ENCODE measurements at places on chromosomes 13 and 19.

DNA sequence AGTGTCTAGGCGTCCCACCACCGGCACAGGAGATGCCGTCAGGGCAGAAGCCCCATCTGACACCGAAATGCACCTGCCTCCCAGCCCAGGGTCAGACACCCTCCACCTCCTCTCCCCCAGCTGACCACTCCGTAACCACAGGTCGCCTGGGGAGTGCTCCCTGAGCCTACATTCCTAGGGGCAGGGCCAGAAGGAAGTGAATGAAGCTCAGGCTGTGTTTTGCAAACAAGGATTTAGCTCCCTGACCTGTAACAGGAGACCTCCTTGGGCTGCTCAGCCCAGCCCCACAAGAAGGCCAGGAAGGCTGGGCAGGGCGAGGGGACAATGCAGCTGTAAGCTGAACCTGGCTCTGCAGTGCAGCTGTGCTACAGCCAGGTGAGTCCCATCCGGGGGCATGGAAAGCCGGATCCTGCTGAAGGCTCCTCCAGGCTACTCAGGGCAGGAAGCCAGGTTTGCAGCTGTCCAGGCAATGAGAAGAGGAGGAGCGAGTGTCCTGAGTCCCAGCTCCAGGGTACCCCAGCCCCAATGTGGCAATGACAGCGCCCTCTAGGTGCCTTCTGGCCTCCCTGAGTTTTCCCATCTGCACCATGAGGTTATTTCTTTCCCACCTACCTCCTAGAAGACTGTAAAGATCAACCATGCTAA lies 42.1 kb downstream of the RHPN2 start:
- no peak for DNase-seq

- no peak for DNase-seq
These were observed 13.2 kb upstream of the CREB3L3 start for GRCh38 chr19:4140237-4140711.

GRCh38 chr13:32164622-32165268 lies 133.2 kb downstream of the FRY start:
- DNase-seq, result no peak

DNA sequence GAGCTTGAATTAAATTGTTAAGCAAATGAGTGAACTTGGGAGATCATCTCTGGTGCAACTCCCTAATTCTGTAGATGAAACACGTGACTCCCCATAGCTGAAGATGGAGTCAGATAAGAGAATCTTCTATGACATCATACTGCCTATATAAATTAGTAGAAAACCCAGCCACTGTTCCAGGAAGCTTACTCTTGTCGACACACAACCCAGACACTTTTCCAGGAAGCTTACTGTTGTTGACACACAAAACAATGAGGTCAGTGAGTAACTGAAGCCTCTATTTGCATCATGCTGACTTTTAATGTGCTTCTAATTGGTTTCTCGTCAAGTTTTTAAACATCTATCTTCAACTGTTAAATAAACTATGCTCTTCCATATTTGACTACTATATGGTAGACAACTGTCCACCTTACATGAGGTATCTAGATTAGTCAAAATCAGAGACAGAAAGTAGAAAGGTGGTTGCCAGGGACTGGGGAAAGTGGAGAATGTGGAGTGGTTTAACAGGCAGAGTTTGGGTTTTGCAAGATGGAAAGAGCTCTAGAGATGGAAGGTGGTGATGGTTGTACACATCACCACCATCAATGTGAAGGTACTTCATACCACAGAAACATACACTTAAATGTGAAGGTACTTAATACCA lies 168.2 kb downstream of the FGF14 start:
- no peak for DNase-seq

DNA sequence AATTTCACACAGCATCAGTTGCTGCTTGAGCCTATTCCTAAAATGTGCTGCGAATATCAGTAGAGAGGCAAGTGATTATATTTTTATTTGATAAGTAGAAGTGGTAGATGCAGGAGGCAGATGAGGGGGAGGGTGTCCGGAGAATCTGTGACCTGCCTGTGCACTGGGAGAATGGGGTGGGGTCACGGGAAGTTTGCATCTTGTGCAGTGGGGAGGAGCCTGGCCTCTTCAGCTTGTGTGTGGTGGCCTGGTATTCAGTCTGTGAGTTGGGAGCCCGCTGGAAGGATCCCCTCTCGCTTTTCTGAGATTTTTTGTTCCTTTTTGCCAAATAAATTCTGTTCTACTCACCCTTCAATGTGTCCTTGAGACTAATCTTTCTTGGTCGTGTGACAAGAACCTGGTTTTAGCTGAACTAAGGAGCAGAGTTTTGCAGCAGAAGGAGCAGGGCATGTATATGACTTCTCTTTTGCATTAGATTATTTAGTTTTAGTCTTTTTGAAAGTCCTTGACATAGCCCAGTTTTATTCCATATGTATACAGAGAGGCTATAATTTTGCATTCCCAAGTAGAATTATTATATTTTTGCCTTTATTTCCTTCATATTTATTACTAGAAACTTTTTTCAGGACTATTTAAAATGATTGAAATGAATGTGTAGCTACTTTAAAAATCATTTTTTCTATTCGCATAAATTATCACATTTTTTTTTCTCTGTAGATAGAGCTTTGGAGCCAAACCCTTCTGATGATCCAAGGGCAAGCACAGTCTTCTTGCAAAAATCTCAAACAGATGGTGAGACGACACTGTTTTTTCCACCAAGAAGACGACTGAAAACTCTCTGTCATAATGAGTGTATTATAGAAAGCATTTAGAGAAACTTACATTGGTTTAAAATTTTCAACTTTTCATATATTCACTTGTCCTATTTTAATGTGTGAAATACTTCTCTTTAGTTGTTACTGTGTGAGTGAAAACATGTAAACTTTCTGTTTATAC lies 1257.2 kb downstream of the UQCRFS1 start:
- DNase-seq, result no peak

- DNase-seq, result no peak
These were observed 606 bp upstream of the STXBP2 start for GRCh38 chr19:7636317-7636690.

DNA sequence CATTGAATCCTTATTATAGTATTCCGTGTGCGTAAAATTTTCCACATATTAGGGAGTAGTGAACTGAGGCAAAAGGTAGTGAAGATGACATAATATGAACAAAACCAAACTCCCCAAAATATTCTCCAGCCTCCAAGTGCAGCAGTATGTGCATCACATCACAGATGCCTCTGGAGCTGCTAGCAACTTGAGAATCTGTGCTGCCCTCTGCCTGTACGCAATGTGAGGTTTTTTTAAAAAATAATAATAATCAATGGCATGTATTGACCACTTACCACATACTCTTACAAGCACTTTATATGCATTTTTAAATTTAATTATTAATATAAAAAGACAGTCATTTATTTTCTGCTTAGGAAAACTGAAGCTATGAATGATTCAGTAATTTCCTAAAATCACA lies 583.0 kb upstream of the SPRY2 start:
- DNase-seq, result no peak

GRCh38 chr19:1598777-1599459 lies 6.3 kb upstream of the MBD3 start:
- no peak for DNase-seq

DNA sequence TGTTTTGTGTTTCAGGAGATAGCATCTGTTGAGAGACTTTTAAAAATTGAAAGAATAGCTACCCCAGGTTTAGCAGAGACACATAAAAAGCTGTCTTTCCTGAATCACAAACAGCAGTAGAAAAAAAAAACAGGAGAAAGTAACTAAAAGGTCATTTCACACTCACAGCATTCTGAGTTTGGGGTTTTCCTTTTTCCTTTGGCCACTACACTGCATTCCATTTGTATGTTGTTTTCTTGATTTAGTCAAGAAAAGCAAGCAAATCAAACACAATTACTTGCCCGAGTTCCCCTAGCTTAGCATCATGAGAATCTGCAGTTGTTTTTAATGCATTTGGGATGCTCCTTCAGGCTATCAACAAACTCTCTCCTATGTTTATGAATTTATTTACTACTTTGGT lies 161.0 kb downstream of the KCTD12 start:
- DNase-seq, result no peak

- no peak for DNase-seq
These were observed 540.4 kb upstream of the NBEA start for GRCh38 chr13:34401696-34402095.

- no peak for DNase-seq
These were observed 14.4 kb downstream of the NFKBID start for GRCh38 chr19:35885904-35886303.

DNA sequence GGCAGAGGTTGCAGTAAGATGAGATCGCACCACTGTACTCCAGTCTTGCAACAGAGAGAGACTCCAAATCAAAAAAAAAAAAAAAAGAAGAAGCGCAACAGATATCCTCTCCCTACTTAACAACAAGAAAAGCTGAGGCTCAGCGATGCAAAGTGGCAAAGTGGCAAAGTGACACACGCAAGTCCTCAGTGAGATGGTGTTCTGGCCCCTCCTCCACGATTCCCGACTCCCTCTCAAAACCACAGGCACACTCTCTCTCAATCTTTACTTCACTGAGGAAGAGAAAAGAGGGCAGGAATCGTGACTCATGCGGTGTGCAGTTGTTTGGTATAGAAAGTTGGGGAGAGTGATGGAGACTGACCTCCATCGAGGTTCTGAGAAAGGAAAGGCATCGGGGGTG lies 12.6 kb downstream of the FFAR2 start:
- no peak for DNase-seq

GRCh38 chr13:90105849-90106496 lies 1241.5 kb upstream of the MIR17HG start:
- no peak for DNase-seq

DNA sequence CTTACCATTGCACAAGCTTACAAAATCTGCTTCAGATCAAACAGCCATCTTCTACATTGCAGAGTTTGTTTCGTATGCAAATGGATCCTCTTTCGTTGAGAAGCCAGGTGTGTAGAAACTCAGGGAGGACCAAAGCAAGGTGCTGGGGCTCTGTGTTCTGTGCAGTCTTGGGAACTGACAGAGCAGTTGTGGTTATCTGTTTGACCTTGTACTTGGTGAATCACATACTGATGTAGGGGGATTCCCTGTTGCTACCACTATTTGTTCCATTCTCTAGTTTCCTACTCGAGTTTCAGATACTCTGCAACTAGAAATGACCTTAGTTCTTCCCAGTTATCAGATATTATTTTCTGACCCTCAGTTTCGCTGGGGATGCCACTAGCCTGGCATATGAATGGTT lies 95.2 kb upstream of the CLDN10 start:
- no peak for DNase-seq

GRCh38 chr13:64488731-64489130 lies 2741.4 kb downstream of the PCDH9 start:
- DNase-seq, result no peak

- DNase-seq, result no peak
These were observed 131.0 kb upstream of the IRS2 start for GRCh38 chr13:109917422-109917821.

DNA sequence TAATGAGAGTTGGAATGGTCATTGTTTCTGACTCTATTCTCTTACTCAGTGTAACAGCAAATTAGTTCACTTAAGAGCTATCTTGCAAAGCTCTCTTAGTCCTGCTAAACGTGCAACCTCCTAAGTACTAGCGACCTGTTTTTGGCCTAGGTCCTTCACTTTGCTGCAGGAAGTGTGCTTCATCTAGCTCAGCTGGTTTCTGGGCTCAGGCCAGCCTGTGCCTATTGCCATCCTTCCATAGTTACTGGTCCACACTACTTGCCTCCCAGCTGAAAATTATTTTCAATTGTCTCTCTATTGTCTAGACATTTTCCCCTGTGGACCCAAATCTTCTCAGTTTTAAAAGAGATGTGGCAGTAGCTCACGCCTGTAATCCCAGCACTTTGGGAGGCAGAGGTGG lies 561.3 kb downstream of the FGF9 start:
- DNase-seq, result no peak

DNA sequence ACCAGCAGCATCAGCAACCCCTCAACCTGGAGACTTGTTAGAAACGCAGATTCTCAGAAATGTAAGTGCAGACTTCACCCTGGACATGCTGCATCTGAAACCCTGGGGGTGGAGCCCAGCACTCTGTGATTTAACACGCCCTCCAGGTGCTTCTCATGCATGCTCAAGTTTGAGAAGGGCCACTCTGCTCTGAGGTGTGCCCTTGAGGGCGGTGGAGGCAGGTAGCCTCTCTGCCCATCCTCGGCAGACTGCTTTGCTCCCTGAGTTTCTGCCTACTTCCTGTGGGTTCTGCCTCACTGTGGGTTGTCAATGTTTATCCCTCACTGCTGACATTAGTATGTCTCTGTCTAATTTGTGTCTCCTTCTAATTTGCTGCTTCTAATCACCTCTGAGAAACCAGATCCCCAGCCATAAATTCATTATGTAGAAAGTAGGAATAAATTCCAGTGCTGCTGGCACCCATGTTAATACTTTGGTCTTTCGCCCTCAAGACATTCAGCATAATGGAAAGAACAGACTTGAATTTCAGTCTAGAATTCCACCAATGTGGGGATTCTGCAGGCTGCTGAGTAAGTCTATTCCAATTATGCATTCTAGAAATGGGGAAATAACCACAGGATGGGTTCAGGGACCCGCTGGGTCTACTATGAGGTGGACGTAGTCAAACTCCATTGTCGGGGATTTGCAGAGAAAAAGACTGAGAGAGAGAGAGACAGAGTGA lies 51.3 kb upstream of the CYSLTR2 start:
- DNase-seq, result no peak

DNA sequence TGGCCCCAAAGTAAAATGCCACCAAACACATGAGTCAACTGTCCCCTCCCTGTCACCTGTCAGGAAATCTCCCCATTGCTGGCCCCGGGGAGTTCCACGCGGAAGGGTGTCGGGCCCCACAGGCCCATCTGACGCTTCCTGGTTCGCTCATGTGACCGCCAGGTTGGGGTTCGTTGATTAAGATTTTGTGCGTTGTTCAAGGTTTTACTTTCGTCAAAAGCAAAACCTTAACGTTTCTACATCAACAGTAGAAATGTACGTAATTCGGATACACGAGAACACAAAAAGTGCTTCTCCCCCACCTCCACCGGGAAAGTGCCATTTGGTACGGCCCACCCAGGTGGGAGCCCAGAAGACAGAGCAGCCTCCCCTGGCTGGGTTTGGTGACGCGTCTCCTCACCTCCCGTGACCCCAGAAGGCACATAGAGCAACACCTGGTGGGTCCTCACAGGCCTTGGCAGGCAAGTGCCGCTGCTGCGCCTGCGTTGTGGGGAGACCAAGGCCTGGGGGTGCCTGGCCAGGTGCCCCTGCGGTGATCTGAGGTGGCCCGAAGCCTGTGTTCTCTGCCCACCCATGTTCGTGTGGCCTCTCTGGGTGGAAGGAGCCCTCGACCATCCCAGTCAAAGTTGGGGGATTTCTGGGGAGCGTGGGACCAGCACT lies 161.6 kb downstream of the KDM4B start:
- DNase-seq, result no peak

DNA sequence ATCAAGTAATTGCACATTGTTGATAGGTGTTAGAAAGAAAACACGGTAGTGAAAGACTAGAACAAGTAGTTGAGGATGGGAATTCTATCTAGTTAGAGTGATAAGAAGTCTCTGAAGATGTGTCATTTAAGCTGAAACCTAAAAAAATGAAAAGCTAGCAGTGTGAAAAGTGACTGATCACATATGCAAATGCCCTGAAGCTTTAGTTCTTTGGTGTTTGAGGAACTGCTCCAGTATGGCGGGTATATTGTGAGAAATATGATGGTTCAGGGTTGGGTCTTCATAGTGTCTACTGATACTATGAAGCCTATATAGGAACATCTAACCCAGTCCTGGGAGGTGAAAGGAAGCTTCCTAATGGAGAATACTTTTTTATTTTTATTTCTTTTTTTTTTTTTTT lies 45.0 kb downstream of the GPALPP1 start:
- DNase-seq, result no peak
